ENCODE measurements at places on chromosomes 12 and 14.

GRCh38 chr12:114371250-114371649 lies 34.7 kb downstream of the TBX5 start:
- DNase-seq: no peak

GRCh38 chr12:23236811-23237210 lies 611.8 kb downstream of the ETNK1 start:
- no peak for DNase-seq

DNA sequence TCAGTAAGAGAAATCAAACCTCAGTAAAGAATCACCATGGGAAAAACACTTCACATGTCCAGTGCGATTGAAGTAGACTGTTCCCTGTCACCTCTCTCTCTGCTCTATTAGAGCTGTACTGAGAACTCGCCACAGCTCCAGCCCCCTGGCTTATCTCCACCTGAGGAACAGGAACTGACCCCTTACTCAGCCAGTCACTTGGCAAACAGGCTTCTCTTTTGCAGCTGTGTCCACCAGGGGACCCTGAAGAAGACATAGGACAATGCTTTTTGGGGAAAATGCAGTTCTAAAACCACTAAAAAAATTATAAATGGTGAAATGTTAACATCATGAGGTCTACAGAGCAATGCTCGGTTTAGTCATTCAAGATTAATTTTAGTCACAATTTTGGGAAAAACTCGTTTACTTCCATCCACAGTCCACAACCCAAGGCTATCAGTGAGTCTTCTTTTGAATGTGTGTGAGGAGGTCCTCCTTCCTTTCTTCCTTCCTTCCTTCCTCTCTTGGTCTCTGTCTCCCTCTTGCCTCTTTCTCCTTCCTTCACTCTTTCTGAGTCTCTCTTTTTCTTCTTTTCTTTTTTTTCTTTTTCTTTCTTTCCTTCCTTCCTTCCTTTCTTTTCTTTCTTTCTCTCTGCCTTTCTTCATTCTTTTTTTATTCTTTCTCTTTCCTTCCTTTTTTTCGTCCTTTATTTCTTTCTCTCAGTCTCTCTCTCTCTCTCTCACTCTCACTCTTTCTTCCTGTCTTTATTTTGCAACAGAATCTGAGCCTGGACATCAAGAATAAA lies 1189.5 kb upstream of the TMEM132C start:
- DNase-seq: no peak

GRCh38 chr14:64703395-64704142 lies 655 bp upstream of the PLEKHG3 start:
- no peak for DNase-seq

- DNase-seq: no peak
These were observed 11.3 kb downstream of the CS start for GRCh38 chr12:56288705-56289387.

- DNase-seq: no peak
These were observed 40.2 kb downstream of the MOK start for GRCh38 chr14:102264775-102265174.

DNA sequence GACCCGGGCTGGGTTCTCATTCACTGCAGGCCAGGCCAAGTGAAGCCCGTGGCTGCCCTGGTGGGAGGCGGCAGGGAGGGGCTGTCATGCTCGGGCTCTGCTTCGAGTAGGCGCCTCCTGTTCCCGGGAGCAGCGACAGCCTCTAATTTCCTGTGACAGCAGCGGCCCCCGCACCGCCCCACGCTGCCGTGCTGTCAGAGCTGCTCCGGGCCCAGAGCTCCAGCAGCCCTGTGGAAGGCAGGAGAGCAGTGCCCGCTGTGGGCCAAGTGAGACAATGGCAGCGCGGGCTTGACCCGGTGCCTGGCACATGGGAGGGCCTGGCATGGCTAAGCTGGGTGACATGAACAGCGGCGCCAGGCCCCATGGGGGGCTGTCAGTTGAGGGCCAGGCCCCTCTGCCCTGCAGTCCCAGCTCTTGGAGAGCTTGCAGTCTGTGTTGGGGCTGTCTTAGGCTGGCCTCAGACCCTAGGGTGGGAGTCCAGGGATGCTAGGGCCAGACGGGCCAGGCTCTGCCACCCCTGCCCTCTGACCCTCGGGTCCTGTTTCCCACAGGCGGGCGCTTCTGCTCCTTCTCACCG lies 5.1 kb downstream of the TRMT61A start:
- DNase-seq: no peak

GRCh38 chr12:62640910-62641448 lies 174.4 kb downstream of the MON2 start:
- no peak for DNase-seq

DNA sequence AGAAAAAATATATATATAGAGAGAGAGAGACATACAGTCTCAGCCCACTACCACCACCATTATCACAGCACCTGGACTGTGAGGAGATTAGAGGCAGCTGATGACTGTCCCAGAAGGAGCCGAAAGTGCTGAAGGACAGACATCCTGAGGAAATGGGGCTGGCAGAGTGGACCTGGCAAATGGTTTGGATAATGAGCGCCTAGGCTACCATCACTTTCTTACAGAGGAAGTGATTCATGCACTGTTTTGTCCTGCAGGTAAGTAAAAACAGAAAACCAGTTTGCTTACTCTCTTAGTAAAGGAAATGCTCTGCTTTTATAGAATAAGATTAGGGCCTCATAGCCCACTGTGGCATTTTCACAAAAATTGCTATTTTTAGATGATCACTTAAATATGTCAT lies 28.6 kb upstream of the DNM1L start:
- no peak for DNase-seq

DNA sequence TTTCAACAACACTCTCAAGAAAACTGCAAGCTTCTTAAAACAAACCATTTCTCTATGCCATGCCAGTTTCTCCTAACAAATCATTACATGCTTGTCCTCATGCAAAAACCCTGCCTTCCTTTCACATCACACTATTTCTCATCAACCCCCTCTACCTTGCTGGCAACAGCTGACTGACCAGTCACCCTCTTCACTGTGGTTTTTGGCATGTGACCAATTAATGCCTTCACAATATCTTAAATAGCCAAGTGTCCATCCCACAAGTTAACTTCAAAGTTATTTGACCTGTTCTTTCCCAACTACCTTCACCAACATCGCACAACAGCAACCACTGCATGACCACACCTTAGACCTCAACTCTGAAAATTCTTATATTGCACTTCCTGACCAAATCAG lies 159.6 kb downstream of the CEP128 start:
- no peak for DNase-seq

GRCh38 chr12:62512901-62513300 lies 46.3 kb downstream of the MON2 start:
- DNase-seq: no peak

GRCh38 chr14:75636100-75636692 lies 24.5 kb downstream of the ERG28 start:
- no peak for DNase-seq

DNA sequence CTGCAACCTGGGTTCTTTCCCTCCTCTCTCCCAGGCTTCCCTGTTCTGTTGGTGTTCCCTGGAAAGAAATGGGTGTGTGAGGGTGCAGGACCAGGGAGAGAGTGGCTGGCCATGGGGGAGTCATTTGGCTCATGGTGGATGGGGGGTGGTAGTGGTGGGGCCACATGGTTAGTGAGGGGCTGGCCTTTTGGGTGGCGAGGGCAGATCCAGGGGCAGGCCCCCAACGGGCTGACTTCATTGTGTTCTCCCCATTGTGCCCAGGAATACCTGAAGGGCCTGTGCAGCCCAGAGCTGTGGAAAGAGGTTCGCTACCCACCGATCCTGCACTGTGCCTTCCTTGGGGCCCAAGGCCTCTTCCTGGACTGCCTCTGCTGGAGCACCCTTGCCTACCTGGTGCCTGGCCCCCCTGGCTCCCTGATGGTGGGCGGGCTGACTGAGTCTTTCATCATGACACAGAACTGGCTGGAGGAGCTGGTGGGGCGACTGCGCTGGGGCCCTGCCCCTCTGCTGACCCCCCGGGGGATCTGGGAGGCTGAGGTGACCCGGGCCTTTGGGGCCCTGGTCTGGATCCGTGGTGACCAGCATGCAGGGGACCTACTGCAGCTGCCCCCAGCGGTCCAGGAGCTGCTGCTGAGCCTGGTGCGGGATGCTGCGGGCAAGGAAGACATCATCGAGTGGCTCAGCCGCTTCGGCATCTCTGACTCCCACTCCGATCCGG lies 9.0 kb downstream of the NYNRIN start:
- no peak for DNase-seq

- no peak for DNase-seq
These were observed 6.3 kb downstream of the GSTZ1 start for GRCh38 chr14:77327111-77327510.

GRCh38 chr12:128639089-128639488 lies 184.7 kb downstream of the SLC15A4 start:
- no peak for DNase-seq

DNA sequence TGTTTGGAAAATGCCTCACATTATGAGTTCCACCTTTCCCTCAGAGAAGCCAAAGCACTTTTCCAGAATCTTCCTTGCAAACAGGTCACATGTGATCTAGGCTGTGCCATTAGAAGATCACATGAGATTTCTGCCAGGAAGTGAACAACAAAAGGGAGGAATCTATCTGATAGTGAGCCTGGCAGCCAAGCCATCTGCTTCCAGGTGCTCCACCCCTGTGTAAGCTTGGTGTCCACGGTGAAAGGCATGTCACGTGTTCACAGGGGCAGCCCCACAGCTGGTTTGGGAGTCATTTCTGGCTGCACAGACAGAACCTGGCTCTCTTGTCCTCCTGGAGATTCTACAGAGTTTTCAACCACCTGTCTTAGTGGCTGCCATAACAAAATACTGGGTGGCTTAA lies 3.5 kb upstream of the KSR2 start:
- no peak for DNase-seq

DNA sequence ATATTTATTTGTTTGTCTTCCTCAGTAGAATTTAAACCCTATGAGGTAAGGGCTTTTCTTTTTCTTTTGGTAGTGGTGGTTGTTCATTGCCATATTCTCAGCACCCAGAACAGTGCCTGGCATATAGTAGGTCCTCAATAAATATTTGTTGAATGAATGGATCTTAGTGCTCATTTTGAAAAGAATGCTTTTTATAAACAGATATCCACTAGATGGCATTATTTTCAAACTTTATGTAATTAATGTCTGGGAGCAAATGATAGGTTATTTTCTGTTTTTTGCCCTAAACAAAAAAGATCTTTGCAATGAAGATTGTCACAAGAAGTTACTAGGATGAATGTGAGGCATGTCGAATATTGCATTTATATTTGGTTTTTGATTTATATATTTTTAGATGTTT lies 64.1 kb downstream of the RAD51B start:
- no peak for DNase-seq

DNA sequence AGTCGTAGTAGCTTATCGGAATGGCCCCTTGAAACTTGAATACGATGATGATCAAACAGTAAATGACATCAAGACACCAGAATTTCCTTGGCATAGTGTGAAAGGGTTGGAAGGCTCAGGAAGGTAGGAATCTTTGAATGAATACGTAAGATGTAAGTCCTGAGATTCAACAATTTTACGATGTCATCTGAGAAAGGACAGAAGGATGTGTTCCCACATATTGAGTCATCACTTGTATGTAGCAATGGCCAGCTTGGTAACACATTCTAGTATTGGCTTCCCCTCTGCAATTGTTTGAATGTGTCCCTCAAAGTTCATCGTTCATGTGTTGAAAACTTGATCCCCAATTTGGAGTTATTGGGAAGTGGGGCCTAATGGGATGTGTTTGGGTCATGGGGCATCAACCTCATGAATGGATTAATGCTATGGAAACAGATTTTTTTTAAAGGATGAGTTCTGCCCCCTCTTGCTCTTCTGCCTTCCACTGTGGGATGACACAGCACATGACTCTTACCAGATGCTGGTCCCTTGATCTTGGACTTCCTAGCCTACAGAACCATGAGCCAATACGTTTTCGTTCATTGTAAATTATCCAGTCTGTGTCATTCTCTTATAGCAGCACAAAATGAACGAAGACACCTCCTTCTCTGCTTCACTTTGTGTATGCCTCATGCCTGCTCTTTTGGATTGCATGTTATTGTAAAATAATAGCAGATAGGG lies 284.6 kb downstream of the BCAT1 start:
- DNase-seq: no peak

GRCh38 chr14:34036319-34036766 lies 85.5 kb upstream of the EGLN3 start:
- DNase-seq: no peak

DNA sequence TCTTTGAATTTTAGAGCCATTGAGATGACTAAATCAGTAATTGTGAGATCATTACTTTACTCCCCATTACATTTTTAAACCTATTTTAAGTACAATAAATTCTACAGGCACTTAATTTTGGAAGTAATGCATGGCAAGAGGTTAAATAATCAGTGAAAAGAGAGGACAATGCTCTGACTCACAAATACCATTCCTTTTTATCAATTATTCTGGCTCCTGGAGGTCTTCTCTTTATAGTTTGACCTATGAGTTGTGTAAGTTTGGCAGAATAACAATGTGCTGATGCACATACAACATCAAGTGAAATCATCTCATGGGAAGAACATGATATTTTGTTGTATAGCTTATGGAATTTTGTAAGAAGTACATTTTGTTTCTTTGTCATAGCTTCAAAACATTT lies 166.7 kb downstream of the TMTC3 start:
- no peak for DNase-seq

- DNase-seq: no peak
These were observed 230.5 kb downstream of the AKAP6 start for GRCh38 chr14:32559590-32559989.

DNA sequence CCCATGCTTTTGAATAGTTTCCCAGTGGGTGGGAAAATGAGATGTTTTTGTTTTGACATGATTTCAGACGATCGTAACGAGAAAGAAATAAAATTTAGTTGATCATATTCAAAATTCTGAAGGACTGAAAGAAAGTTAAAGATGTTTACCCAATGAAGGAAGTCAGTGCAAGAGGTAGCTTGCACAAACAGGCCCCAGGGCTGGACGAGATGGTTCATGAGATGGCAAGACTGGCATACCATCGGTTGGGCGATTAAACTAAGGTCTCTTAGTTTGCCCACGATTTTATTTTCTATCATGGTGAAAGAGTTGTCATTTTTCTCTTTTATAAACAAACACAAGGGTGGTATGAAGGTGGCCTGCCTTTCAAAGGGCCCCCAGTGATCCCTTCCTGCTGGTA lies 124.5 kb upstream of the TBX5 start:
- DNase-seq: no peak

DNA sequence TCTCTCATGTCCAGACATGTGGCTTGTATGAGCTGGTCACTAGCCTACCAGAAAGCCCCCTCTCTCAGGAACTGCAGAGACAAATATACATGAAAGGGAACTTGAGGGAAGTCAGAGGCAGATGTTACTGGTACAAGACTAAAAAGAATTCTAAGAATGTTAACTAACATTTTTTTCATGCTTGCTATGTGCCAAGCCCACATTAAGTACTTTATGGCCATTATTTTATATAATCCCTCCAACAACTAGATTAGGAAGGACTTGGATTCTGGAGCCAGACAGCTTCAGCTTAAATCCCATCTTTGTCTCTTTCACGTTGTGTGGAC lies 24.6 kb downstream of the TTC9 start:
- DNase-seq: no peak

- DNase-seq: no peak
These were observed 1003.6 kb downstream of the TMEM121 start for GRCh38 chr14:106530031-106530422.

DNA sequence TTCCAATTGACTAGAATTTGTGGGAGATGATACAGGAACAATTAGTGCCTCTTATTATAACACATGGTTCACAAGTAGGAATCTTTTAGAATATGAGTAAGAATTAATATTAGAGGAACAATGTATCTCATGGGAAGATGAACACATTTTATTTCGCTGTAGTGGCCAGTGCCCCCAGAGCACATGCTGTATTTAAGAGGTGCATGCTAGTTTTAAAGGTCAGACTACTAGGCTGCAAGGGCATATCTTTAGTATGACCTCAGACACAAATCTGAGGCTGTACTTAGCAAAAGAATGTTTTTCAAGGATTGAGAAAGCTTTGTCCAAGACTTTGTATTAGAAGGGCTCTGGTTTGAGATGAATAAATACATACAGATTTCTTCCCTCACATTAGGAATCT lies 586.9 kb downstream of the CCER1 start:
- no peak for DNase-seq
